ENCODE measurements at places on chromosomes 5 and 9.

GRCh38 chr5:151295791-151296477, 7.6 kb downstream of the SLC36A3 start:
- no peak for DNase-seq

DNA sequence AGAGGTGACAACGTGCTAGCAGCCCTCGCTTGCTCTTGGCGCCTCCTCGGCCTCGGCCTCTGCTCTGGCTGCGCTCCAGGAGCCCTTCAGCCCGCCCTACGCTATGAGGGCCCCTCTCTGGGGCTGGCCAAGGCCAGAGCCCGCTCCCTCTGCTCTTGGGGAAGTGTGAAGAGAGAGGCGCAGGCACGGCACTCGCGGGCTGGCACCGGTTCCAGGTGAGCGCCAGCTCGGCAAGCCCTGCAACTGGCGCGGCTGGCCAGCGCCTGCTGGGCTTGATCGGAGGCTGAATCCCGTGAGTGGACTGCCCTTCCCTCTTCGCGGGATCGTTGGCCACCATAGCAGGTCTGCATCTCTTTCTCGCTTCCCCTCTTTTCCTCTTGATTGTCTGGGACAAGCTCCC, 298.0 kb upstream of the PTPRD start:
- DNase-seq, result no peak

DNA sequence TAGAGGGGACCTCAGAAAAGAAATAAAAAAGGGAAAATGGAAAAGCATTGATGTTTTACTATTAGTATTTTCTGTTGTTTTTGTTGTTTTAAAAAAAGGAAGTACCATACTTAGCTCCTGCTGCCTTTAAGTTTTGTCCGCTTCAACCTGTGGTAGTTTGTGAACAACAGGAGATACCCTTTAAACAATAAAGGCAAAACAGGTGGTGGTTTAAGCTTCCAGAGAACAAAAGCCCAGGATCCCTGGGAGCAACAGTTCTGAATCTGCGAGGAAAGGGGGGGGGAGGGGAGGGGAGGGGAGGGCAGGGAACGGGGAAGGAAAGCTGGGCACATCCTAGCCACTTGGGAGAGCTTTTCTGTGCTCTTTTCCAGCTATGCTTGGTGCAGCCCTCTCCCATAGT, 2.1 kb upstream of the PSIP1 start:
- DNase-seq, result no peak

DNA sequence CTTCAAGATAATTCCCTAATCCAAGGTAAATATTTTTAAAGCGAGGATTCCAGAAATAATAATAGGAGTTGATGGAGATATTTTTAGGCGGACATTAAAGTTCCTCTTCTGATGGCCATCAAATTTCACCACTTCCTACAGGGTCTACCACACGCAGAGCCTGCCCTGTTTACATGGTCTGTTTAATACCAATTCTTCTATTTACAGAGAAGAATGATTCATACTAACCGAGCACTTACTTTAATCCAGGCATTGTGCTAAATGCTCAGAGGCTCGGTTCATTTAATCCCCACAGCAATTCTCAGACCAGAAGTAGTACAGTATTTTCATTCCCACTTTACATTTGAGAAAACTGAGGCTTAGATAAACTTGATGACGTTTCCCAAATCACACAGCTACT, 3.0 kb upstream of the ITGA1 start:
- DNase-seq, result peak; percentile 27

DNA sequence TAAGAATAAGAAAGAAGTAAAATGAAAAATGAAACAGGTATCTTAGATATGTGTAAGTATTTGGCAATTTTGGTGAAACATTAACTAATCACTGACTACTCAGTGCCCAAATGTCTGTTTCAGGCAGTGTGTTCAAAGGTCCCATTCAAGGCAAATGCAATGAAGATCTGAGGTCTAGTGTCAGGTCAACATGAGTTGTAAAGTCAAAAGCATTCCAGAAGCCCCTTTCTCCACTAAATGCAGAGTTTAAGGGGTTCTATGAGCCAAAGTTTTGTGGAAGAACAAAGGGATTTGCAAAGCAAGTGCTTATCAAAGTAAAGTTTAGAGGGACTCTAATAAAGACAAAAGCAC, 71.0 kb upstream of the GPBP1 start:
- DNase-seq, result no peak

- no peak for DNase-seq
Measured at GRCh38 chr9:91735049-91735448, 215.0 kb downstream of the ROR2 start.

- no peak for DNase-seq
Measured at GRCh38 chr5:57843059-57843367, 360.4 kb upstream of the ACTBL2 start.

DNA sequence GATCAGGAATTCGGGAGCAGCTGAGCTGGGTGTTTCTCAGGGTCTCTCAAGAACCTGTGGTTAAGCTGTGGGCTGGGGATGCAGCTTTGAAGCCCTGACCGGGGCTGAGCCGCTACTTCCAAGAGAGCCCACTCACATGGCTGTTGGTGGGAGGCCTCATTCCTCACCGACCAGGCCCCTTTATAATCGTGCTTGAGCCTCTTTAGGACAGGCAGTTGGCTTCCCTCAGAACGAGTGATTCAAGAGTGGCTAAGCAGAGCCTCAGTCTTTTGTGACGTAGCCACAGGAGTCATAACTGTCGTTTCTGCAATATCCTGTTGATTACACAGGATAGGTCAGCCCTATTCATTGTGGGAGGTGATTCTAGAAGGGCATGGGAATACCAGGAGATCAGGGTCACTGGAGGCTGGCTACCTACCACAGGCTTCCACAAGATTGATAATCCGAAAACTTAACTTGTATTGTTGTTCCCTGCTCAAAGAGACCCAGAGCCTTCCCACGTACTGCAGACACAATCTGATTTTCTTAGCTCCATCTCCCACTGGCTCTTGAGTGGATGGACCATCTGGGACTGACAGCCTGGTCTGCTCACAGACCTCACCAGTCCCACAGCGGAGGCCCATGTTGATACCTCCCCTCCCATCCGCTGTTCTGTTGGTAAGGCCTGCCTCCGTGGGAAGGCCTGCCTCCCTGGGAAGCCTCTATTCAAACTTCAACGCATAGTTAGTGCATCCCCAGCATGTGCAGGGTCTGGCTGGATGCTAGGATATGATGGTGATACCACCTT, 3.0 kb upstream of the ERGIC1 start:
- no peak for DNase-seq

GRCh38 chr5:127014573-127014972, 15.8 kb downstream of the MARCHF3 start:
- no peak for DNase-seq

DNA sequence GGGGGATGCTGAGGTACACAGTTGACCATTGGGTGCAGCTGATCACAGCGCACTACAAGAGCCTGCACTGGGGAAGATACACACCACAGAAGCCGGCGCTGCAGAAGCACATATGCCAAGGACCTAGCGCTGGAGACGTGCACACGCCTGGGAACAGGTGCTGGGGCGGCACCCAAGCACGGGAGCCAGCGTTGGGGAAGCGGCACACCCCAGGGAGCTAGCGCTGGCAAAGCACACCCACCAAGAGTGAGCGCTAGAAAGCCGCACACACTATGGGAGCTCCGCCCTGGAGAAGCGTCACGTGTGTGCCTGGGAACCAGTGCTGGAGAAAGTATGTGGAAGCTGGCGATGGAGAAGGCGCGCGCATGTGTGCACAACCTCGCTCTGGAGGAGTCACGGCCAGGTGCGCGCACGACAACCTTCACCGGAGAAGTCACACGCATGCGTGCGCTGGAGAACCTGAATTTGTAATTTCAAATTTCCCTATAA, 4.5 kb downstream of the FANCC start:
- DNase-seq, result no peak

DNA sequence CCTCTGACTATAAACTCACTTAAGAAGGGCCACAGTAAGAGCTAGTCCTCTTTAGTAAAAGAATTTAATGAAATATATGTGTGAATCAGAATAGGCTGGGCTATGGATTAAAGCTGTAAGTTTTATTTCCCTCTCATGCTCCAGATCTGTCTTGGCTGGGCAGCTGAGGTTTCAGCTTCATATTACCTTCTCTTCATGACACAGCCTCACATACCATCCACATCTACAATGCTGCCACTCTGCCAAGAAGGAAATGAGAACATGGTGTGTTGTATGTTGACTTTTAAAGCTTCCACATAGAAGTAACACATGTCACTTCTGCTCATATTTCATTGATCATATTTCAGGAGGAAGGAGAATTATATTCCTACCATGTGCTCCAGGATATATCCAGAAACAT, 776.0 kb upstream of the ACO1 start:
- DNase-seq, result no peak

GRCh38 chr5:165565911-165566310, 2060.5 kb downstream of the MAT2B start:
- no peak for DNase-seq

DNA sequence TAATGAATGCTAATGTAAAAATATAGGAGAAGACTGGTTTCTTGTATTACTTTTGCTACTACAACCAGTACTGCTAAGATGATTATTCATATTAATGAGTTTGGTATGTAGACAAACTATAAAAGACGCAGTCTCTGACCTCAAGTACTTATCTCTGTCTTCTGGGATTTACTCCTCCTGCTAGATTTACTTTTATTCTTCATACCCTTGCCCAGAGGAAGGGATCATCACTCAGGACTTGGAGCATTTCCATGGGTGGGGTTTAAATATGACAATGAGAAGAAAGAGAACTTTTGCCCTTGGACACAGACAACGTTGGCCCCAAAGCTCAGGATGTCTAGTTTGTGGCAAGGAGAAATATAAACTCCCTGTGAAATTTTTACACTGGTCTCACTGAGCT, 126.1 kb downstream of the BNC2 start:
- no peak for DNase-seq

- no peak for DNase-seq
Measured at GRCh38 chr9:112041536-112042243, 133.4 kb downstream of the SUSD1 start.

- no peak for DNase-seq
Measured at GRCh38 chr9:128190516-128191405, 611 bp downstream of the CIZ1 start.

- no peak for DNase-seq
Measured at GRCh38 chr5:179876610-179876952, 18.0 kb upstream of the MRNIP start.

- no peak for DNase-seq
Measured at GRCh38 chr5:175885813-175886212, 14.4 kb downstream of the CPLX2 start.

- no peak for DNase-seq
Measured at GRCh38 chr5:110043025-110043424, 353.3 kb downstream of the MAN2A1 start.

- DNase-seq, result no peak
Measured at GRCh38 chr9:135704483-135704882, 2.5 kb downstream of the KCNT1 start.

DNA sequence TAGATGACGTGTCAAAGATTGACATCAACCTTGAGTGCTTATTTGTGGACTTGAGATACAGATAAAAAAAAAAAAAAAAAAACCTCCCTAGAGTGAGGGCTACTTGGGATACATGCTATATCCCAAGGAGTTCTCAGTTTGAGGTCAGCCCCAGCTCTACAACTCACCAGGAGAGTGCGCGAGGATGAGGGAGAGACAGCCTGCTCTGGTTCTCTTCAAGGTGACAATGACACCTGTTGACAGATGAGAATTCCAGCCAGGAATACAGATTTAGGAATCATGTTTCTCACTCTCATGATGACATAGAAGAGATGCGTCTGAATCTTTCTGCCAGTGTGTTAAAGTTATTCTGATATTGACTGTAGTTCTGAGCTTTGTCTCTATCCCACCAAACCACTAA, 24.9 kb upstream of the ARHGAP26 start:
- DNase-seq, result no peak

DNA sequence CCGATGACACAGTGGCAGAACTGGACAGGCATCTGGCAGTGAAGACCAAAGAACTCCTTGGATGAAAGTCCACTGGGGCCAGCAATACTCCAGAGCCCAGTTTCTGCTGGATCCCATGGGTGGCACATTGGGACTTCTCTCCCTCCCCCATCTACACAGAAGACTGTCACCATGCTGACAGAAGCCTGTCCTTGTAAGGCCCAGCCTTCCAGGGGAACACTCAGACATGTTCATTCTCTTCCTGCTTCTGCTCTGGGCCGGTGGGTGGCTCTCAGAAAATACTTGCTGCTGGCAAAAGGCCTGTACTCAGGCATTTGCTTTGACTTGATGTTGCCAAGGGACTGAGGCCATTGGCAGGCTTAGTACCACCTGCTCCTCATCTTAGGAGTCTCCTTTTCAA, 48.3 kb upstream of the PTGS1 start:
- no peak for DNase-seq

DNA sequence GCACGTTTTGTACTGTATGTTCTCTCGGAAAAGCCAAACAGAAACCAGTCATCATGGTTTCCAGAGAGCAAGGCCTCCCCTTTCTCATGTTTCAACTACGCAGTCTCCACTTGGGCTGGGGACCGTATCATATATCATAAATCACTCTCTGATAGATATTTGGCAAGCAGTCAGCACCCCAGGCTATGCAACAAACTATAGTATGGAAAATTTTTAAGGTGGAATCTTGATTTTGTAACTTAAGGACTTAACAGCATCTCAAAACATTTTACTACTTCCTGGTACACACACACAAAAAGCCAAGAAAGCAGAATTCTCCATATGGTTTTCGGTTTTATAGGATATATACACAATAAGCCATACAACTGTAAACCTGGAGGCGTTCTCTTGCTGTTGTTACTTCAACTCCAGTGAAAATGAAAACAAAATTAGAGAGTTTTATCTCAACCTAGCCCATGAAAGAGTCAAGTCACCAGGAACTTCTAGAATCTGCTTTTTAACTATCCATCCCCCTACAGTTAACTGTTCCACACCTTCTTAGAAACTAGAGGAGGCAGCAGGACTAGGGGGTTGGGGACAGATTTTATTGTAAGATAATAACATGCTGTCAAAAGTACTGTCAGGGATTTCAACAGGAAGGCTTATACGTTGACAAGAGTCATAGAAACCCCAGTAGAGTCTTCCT, 283.4 kb downstream of the NFIB start:
- no peak for DNase-seq

DNA sequence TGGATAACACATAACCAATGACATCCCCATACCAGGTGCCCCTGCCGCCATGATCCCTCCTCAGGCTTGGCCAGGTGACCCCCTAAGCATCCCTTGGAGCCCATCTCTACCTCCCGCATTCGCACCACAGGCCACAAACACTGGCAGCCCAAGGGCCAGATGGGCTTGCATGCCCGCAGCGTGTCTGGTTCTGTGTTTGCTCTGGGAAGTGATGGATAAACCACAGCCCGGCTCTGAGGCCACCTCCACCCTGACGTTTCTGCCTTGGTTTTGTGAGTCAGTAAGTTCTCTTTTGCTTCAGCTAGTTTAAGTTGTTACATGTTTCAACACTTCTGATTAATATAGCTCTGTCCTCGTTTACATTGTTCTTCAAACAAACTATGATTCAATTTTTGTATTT, 172.4 kb upstream of the PHYKPL start:
- DNase-seq, result no peak

DNA sequence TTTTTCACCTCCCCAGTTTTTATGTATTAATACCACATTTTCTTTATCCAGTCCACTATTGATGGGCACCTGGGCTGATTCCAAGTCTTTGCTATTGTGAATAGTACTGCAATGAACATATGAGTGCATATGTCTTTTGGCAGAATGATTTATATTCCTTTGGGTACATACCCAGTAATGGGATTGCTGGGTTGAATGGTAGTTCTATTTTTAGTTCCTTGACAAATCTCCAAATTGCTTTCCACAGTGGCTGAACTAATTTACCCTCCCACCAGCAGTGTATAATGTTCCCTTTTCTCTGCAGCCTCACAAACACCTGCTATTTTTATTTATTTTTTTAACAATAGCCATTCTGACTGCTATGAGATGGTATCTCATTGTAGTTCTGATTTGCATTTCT, 340.2 kb downstream of the ADAMTS6 start:
- DNase-seq, result no peak

- no peak for DNase-seq
Measured at GRCh38 chr5:125451622-125452021, 705.2 kb upstream of the ZNF608 start.

Measured in activated CD4-positive, alpha-beta T cell treated with anti-CD3 and anti-CD28 coated beads, Interleukin-2, amount 10 ng/mL, durations not matched to agents 24 days and 14 days (primary cell).